ENCODE measurements at places on chromosomes 13 and 19.

DNA sequence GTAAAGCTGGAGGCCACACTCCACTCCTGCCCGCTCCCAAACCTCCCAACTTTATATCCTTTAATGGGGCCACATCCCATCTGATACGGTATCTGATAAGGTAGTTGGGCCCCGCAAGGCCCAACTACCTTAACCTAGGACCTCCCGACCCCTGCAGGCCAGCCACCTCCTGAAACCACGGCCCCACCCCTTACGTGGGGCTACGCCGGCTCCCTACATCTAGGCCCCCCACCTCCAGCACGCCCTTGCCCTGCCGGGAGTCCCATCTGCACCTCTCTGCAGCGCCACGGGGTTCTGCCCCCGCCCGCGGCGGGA is 2.2 kb downstream of the IGFLR1 start:
- DNase-seq = no peak

- peak; percentile 86 for DNase-seq
Measured at GRCh38 chr19:14510311-14511228, 7.6 kb downstream of the DNAJB1 start.

GRCh38 chr19:49506575-49507105 is 5.8 kb upstream of the FCGRT start:
- DNase-seq = no peak

DNA sequence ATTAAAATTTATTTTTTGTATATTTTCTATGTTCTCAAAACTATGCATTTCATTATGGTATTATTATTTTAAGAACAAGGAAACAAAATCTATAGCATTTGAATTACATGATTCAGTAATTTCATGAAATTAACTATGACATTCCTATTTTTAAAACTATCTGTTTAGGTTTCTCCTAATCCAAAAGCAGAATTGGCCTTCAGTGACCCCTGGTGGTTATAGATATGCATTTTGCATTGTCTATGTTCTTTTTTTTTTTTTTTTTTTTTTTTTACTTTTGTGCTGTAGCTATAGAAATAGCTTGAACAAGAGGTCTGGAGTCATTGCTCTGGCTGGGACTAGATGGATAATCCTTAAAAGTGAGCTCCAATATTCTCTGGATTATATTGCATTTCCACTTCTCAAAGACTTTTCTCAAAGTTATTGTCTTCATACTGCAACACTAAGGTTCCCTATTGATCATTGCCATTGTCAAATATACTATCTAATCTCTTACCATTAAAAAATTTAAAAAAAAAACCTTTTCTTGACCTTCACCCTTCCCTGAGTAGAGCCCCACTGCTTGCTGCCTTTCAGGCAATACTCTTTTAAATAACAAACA is 15.9 kb upstream of the DNAJC3 start:
- DNase-seq = peak; percentile 41

DNA sequence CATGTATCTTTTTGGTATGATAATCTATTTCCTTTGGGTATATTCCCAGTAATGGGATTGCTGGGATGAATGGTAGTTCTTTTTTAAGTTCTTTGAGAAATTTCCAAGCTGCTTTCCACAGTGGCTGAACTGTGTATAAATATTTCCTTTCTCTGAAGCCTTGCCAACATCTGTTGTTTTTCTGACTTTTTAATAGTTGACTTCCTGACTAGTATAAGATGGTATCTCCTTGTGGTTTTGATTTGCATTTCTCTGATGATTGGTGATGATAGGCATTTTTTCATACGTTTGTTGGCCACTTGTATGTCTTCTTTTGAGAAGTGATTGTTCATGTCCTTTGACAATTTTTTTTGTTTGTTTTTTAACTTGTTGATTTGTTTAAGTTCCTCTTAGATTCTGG is 61.6 kb upstream of the PCDH17 start:
- no peak for DNase-seq

- DNase-seq = no peak
Measured at GRCh38 chr13:110907301-110907700, 7.6 kb downstream of the ANKRD10 start.

GRCh38 chr19:18588611-18589379 is at the start of gene REX1BD:
Gene REX1BD, plus strand, starts transcription at chr19:18588798. Its CDS starts 4 bp downstream, at chr19:18588802.
- peak; percentile 80 for DNase-seq

- DNase-seq = no peak
Measured at GRCh38 chr19:1884291-1884718, 991 bp downstream of the ABHD17A start.

DNA sequence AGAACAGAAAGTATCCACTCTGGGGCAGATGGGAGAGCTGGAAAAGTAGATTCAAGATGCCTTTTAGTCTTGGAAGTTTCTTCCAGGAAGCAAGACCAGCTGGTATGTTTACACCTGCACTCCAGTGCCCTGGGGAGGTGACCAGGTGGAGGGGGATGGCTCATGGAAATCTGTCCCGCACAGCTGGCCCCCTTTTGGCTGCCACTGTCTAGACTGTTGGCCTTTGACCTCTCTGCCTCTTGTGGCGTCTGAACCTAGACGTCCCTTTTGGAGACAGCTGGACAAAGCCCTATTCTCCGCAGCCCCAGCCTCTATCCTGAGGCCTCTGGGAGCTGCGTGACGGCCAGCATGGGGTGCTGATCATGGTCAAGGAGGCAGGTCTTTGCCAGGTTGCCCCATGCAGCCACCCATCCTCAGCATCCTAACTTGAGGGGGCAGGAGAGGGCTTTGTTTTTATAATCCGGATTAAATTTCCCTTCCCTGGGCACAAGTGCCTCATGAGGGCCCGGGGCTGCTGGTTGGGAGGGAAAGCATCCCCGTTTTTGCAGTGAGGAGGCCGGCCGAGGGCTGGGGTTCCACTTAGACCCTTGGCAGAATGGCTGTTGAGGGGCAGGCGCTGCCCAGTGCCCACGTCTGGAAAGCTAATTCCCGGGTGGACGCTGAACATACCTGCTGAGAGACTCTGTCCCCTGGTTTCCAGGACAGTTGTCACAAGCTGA is 17.3 kb upstream of the GDF15 start:
- no peak for DNase-seq

- DNase-seq = no peak
Measured at GRCh38 chr13:113445791-113446487, 7.3 kb downstream of the ADPRHL1 start.

- DNase-seq = no peak
Measured at GRCh38 chr13:50711131-50711815, 132.2 kb downstream of the DLEU7 start.

DNA sequence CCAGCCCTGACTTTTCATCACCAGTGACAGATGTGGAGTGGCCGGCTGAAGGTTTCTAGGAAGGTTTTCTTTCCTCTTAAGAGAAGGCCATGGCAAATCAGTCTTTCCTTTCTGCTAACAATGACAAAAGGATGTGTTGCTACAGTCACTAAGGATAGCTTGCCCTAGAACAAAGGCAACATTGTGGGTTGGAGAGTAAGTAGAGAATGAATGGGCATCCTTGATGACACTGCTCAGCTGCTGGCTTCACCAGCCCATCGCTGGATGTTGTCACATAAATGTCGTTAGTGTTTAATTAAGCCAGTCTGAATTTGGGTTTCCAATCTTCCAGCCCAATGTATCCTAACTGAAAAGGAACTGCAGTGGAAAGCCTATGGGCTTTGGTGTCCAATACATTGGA is 168.4 kb downstream of the ZIC5 start:
- DNase-seq = no peak

DNA sequence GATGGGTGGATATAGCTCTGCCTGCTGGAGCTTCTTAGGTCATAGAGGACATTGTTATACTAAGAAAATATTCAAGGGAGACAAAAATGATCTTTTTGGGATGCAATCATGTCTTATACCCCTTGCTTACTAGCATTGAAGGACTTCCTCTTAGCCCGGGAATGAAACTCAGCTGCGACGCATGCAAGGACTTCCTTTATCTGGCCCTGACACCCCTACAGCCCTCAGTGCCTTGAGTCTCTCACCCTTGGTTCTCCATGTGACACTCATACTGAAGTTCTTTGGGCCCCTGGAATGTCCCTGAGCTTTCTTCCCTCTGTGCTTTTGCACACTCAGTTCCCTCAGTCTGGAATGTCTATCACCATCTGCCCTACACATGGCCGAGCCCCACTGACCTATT is 72.5 kb upstream of the MTIF3 start:
- DNase-seq = no peak

DNA sequence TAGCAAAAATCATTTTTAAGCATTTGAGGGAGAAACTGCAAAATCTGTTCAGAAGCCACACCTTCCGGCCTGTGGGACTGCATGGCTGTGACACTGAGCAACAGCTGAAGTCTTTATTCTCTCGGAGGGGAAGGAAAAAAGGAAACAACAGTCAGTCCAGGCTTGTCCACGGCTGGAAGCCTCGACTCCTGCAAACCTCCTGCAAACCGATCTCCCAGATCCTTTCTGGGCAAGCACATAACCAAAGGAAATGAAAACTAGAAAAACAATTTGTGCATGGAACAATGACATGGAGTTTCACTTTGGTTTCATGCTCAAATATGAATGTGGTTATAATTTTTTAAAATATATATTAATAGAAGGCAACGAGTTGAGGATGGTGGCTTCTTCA is 1.0 kb downstream of the COL4A1 start:
- peak; percentile 33 for DNase-seq

- DNase-seq = no peak
Measured at GRCh38 chr13:26593661-26594060, 36.2 kb downstream of the WASF3 start.

DNA sequence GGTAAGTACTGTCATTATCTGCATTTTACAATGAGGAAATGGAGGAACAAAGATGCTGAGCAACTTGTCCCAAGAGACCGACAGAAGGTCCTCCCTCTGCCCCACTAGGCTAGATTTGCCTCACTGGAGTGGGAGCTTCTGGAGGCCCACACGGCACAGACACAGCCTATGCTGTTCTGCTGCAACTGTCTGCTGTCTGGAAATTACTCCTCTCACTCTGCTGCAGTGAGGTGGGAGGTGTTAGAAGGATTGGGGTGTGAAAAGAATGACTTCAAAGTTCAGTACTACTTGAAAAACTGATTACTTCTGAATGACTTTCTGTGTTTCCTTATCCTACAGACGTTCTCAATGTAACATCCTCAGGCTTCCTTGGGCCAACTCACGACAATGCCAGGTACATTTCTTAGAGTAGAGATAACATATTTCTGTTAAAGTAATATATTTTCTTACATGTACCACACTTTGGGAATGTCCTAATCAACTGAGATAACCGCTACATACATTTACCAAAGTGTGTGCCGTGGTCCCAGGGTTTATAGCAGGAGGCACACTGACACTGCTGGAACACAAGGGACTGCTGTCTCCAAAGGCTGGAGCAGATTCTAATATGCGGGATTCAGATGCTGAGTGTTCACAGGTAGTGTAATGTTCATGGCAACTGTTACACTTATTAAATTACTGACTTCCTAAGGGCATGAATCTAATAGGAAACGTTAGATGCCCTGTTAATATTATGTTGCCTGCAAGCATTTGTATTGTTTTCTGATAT is 53.5 kb upstream of the WASF3 start:
- DNase-seq = no peak

DNA sequence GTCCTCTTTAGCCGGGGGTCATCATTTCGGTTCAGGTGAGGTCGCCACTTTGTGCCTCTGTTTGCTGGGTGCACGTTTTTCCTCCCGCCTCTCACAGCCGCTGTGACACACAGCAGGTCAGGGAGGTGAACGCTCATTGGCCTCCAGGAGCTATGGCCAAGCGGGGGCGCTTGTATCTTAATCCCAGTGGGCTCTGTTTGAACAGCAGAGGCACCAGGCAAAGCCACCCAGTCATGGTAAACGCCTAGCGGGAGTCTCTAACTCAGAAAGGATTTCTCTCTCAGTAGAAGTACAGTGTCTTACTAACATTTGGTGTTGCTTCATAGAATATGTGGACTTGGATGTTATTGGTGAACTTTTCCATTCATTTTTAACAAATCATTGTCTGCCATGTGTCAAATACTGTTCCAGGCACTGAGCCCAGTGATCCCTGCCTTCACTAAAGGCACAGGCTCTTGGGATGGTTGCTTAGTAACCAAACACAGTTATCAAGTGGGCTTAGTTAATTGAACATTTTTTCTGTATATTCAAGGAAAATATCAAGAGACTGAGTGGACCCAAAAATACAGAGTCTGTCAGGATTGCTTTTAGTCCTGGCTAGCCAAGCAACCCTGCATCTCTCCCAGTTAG is 186.7 kb downstream of the STK24 start:
- peak; percentile 61 for DNase-seq

DNA sequence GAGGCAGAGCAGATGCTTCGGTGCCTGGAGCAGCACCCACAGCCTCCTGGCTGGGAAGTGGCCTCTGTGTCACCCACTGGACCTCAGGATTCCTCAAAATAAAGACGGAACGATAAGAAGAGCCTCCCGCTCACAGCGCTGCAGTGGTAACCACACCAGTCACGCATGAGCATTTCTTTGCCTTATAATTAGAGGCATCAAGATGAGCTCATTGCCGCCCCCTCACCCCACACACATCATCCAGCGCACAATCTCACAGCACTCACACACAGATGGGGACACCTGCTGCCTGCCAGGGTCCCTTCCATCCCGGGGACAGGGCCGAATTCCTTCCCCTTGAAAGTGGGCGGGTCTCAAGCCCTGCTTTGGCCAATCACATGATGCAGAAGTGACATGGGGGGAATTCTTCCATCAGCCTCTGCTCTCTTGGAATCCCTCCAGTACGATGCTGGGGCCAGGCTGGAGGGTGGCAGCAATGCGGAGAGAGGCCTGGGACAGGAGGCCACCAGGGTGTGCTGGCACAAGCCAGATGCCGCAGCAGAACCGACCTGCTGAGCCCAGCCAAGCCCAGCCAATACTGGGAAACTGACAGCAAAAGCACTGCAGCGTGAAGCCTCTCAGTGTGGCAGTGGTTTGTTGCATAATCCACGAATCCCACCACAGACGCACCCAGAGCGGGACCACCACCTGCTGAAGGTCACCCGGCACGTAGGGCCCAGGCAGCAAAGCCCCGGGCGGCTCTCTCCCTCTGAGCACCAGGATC is 16.0 kb downstream of the PIP5K1C start:
- no peak for DNase-seq

- DNase-seq = peak; percentile 92
Measured at GRCh38 chr19:2529473-2529918, 53.6 kb downstream of the GADD45B start.

DNA sequence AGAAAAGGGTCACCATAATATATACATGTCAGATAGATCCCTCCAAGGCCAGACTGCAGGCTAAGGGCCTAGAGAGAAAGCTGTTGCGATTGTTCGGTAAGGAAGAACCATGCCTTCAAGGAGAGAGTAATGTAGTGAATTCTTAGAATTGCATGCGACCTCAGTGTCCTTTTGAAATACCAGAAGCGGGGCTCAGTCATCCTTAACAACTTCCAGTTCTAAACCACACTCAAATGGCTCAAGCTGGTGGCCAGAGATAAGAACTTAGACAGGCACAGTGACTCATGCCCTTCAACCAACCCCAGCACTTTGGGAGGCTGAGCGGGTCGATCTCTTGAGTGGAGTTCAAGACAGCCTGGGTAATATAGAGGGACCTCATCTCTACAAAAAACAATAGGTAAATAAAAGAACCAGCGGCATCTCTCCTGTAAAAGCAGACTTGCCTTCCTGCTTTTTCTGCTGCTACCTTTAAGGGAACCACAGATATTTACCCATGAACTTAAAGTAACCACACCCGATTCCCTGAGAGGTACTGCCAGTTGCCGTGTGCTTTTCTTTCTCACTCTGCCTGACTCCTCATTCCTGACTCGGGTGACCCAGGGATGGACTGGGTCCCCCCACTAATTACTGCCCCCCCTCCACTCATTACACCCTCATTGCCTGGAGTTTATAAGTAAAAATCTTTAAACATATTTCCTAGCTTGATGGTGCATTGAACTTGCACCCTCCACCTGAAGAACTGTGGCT is 15.4 kb upstream of the SIGLEC6 start:
- no peak for DNase-seq

GRCh38 chr13:25214491-25215252 is 42.6 kb upstream of the AMER2 start:
- DNase-seq = peak; percentile 42

GRCh38 chr19:5003781-5004180 is 34.9 kb downstream of the KDM4B start:
- DNase-seq = no peak
